ENCODE measurements at places on chromosomes 16 and 17.

DNA sequence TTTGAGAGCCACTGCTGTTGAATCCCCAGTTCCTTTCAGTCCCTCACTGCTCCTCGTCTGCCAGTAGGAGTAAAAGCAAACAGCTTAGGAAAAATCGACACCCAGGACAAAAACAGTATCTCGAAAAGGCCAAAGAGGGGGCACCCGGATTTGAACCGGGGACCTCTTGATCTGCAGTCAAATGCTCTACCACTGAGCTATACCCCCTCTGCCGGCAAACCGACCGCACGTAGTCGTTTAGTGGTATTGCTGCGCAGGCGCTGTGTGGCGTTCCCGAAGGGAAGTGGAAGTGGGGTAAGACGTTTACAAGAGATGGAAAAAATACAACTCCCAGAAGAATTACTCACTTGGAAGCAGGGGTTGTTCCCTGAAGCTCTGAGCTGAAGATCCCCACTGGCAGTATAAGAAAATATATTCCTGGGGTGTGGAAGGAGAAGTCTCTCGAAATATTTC lies 2.2 kb upstream of the PLXDC1 start:
- peak; percentile 96 for DNase-seq

- DNase-seq, result no peak
Measured at GRCh38 chr17:40097087-40097486, 3.3 kb downstream of the NR1D1 start.

DNA sequence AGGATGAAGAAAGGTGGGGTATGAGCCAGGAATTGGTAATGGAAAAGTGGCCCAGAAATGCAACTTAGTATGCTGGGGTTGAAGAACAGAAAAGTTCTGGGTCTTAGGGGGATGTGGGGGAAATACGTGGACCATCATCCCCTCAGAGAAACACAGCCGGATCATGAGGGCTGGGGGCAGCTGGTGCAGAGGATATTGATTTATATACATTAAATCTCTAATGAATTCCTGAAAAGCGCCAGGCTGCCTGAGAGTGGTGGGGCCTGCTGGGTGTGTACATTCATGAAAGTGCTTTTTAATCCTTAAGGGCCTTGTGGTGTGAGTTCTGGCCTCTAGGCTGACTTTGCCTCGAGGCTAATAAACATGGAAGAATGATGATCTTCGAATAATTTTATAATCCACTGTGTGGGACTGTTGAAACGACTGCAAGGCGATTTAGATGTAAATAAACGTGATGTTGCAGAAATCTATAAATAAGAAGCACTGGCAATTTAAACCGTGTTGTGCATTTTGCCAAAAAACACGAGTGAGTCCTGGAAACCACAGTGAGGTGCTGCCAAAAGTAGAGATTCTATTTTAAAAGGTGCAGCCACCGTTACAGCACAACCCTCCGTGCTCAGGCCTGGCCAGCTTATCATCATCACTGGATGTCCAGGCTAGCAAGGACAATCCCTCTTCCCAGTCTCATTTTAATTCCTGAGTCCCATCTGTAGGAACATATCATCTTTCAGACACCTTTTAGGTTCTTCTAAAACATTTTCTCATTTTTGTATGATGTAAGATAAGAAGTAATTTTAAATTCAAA lies 32.1 kb downstream of the PRKAR1A start:
- no peak for DNase-seq

DNA sequence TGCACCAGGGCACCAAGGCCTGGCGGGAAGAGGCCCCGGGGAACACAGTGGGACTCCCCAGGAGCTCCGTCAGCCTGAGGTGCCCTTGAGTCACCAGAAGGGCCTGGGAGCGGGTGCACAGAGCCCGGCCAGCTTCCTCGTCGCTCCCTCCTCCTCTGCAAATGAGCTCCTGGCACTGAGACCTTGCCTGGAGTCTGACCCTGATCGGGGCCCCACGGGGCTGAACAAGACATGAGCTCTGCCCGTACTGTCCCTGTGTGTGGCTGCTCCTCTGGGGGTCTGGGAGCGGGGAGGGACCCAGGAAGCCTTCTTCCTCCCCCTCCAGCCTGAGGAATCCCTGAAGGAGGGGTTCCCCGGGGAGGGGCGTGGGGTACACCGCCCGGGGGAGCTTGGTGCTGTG lies 36.4 kb upstream of the SSTR5 start:
- no peak for DNase-seq

DNA sequence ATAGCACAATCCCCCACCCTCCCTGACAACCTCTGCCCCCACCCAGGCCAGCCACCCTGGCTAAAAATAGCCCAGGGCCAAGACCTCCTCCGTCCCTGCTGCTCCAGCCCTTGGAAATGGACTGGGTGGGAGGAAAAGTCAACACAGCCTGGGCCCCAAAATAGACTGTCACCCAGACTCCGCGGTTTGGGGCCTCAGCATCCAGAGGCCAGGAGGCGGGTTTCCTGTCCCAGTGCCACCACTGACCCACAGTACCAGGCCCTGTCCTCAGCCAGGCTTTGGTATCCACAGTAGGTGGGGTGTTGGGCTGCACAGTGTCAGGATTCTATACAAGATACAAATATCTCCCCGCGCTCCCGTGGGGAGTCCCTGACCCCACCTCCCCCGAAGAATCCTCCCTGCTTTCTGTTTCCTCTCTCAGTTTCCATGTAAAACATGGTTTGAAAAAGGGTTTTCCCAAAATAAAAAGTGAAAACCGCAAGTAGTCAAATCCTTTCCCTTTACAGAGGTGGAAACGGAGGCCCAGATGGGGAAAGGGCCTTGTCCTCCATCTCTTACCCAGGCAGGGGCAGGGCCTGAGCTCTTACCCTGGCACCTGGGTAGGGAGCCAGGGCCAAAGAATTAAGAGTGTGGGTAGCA lies 20.1 kb downstream of the CPNE2 start:
- no peak for DNase-seq

- no peak for DNase-seq
Measured at GRCh38 chr16:3652373-3653195, 1.9 kb upstream of the DNASE1 start.

GRCh38 chr17:47811709-47812108 lies 9.9 kb downstream of the OSBPL7 start:
- DNase-seq, result no peak

- peak; percentile 7 for DNase-seq
Measured at GRCh38 chr17:78674595-78675315, 97.6 kb upstream of the DNAH17 start.

DNA sequence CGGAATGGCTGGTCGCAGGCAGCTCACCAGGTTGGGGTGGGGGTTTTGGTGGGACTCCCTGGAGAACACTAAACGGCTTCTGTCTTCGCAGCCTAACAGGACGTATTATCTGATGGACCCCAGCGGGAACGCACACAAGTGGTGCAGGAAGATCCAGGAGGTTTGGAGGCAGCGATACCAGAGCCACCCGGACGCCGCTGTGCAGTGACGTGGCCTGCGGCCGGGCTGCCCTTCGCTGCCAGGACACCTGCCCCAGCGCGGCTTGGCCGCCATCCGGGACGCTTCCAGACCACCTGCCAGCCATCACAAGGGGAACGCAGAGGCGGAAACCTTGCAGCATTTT lies 59.7 kb downstream of the PDPK1 start:
- DNase-seq, result no peak

- DNase-seq, result peak; percentile 44
Measured at GRCh38 chr16:11913425-11914079, 2.2 kb downstream of the GSPT1 start.

- DNase-seq, result no peak
Measured at GRCh38 chr16:80862160-80862705, 57.8 kb upstream of the CDYL2 start.

DNA sequence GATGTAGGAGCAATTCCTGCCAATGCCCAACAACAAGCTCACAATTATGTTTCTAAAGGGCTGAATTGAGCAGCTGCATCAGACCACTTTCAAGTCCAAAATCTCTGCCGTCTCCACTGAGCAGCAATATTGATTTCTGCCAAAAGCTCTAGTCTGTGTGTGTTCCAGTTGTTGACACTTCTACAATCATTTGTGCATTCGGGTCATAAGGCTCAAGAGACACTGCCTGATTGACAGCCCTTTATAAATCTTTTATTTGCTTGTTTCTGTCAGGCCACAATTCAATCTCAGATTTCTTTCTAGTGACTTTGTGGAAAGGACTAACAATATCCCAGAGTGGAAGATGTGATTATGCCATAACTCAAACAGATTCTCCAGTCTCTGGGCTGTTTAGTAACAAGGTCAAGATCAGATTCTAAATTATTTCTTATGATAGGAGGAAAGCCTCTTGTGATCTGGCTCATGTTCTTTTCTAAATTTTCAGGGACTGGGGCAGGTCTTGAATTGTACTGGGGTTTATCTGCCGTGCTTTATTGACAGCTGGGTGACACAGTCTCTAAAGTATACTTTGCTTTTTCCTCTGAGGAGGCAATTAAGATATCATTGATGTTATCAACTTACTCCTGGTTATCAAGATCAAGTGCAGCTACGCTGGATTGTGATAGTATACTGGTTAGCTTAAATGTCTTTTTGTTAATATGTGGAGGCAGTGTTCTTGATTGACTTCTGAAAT lies 377.1 kb downstream of the CNTNAP4 start:
- DNase-seq, result no peak

GRCh38 chr16:52547834-52548215 lies 882 bp upstream of the TOX3 start:
- no peak for DNase-seq

DNA sequence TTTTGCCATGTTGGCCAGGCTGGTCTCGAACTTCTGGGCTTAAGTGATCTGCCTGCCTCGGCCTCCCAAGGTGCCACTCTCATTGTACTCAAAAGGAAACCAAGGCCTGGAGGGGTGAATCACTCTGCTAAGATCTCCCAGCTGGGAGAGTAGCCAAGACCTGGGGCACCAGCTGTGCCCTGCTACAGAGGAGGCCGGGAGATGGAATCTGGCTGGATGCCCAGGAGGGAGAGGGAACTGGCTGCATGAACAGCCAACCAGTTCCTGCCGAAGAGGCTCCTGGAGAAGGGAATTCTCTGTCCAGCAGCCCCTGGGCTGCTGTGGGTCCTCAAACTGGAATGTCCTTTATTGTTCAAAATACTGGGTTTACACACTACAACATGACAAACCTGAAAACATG lies 238.7 kb upstream of the CIBAR2 start:
- DNase-seq, result no peak

GRCh38 chr16:12541672-12542071 lies 262.0 kb downstream of the CPPED1 start:
- no peak for DNase-seq

DNA sequence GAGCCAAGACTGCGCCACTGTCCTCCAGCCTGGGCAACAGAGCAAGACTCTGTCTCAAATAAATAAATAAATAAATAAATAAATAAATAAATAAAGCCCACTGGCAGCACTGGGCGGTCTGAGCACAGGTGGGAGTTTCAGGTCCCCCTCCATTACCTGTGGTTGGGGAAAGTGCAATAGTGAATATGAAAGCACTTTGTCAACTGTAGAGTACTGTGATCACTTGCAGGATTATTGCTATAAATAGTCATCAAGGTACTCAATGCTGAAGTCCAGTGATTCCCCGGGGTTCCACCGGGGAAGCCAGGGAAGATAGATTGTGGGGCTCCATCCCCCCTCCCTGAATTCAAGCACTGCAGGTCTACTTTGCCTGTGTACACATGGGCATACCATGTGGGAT lies 42.7 kb upstream of the CPNE2 start:
- DNase-seq, result peak; percentile 52

DNA sequence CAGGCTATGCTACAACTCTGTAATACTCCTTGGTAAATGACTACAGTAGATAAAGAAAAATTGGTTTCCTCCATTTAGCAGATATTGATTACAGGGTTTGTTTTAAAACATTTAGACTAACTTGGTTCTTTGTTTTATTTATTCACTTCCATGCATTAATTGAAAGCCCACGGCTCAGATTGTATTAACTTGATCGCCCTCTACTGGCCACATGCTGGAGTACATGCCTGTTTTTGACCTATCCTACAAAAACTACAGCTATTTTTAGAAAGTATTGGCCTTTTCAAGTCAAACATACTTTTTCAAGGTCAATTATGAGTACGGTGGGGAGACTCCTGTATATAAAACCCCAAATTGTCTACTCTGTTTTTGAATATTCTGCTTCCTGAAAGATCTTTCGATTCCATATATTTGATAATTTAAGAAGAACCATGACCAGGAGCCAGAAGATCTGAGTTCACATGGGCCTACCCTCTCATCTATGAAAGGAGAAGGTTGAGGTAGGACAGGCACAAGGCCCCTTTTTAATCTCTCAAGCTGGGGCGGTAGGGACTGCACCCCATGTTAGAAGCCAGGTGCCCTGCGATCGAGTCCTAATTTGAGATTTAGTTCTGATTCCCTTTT lies 51.8 kb downstream of the CA10 start:
- DNase-seq, result peak; percentile 46

- peak; percentile 92 for DNase-seq
Measured at GRCh38 chr16:11224894-11225676, 30.9 kb downstream of the SOCS1 start.

DNA sequence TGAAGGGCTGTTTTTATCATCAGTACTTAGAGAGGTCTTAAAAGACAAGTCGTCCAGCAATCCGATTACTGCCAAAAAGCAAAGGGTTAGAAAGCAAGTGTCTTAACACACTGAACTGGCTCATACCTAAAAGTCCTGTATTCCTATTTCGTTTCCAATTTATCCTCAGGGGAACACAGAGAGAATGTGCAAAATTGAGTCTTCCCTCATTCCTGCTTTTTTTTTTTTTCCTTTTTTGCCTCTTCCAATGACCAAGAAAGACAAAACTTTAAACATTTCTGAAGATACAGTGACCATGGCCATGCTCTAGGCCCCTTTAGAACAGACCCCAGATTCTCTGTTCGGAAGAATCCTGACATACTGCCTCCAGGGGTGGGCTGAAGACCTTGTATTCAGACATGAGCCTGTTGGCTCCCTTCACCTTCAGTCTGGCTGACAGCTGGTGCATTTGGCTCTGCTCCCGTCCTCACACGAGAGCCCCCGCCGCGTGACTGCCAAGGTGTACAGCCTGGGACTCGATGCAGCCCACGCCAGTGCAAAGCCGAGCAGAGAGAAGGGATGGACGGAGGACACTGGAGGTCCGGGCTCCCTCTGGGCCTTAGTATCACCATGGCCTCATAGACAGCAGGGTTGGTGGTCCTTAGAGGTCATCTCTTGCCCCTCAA lies 47.0 kb downstream of the COTL1 start:
- DNase-seq, result no peak

- no peak for DNase-seq
Measured at GRCh38 chr17:21298983-21299519, 14.5 kb downstream of the MAP2K3 start.

DNA sequence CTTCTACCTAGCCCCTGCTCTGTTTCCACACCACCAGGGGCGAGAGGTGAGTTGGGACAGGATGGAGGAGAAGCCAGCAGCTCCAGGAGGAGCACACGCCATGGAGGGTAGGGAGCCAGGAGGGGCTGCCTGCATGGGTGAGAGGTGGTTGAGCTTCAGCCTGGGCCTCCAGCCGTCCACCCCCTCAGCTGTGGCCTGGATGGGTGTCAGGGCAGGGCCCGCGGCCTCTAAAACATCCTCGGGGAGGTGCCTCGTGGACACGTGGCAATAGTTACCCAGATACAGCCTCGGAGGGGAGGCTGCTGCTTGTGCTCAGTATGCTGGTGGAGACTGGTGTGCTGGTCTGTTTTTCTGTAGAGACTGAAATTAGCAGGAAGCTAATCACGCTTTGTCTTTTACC lies 104.7 kb upstream of the GSE1 start:
- no peak for DNase-seq

All from activated CD4-positive, alpha-beta memory T cell treated with anti-CD3 and anti-CD28 coated beads for 36 hours (primary cell).